ENCODE measurements at places on chromosomes 2 and 18.

DNA sequence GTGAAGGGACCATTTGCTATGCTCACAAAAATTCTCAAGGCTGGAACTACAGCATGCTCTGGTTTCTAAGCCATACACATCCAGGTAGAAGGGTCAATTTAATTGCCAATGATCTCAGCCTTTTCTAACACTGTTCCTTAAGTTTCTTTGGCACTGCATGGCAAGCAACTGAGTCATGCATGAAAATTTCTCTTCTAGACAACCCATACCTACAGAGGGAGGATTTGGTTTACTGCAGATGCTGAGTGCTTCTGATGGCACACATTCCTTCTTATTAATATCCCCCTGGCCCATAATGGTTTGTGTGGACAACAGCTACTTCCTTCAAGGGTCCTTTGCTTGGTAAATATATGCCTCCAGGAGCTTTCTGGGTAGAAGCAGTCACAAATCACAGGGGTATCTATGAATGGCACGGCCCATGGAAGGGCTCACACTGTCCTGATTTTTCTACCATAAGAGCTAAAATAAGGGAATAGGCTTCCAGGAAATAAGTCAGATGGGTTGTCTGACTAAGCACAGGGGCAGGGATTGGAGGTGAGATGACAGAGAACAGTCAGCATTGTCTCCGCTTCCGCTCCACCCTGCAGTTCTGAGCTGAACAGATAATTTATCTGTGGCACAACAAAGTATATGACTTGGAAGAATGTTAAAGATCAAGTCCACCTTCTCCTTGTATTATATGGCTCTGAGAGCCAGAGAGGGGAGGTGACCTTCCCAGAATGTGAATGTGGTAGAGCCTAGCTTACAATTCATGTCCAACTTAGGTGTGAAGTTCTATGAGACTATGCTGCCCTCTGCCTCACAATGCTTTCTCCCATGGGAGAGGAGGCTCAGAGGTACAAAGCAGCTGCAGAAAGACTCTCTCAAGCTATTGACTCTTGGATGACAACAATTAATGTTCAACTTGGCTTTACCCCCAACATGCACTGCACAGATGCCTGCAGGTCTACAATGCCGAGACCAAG is 199.2 kb upstream of the TNP1 start:
- DNase-seq, result no peak

DNA sequence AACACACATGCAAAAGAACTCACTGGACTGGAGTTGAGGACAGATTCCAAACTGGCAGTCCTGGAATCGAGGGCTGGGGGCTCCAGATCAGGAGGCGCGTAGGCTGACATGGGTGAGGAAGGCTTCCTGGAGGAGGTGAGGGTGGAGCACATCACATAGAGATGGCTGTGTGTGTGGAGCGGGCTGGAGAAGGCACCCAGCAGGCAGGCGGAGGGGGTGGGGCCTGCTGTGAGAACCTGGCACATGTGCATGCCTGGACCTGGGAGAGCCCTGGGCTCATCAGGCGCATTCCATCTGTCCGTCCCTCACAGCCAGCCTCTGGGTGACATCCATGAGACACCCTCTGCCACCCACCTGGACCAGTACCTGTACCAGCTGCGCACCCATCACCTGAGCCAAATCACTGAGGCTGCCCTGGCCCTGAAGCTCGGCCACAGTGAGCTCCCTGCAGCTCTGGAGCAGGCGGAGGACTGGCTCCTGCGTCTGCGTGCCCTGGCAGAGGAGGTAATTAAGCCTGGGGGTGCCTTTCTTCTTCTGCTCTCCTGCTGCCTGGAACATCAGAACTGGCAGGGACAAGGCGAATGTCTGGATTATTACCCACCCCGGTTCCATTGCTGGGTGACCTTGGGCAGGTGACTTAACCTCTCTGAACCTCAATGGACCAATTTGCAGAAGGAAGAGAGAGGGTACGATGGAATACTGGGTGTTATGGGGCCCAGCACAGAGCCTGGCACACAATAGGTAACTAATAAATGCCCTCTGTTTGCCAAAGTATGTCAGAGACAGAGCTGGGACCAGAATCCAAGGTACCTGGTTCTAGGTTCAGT is 108.3 kb downstream of the DYSF start:
- DNase-seq, result no peak

DNA sequence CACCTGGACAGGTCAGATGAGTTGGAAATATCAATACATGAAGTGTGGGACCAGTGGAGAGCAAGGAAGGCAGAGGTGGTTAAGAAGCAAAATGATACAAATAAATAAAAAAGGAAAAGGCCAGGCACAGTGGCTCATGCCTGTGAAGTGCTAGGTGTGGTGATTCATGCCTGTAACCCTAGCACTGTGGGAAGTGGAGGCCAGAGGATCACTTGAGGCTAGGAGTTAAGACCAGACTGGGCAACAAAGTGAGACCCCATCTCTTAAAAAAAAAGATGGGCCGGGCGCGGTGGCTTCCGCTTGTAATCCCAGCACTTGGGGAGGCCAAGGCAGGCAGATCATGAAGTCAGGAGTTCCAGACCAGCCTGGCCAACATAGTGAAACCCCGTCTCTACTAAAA is 2.9 kb downstream of the STON1 start:
- no peak for DNase-seq

GRCh38 chr2:135791418-135792190 is 45.4 kb downstream of the LCT start:
- DNase-seq, result no peak

- DNase-seq, result no peak
Measured at GRCh38 chr2:112239862-112240261, 15.0 kb downstream of the ZC3H8 start.

GRCh38 chr2:95185197-95185596 is 19.6 kb downstream of the ZNF2 start:
- no peak for DNase-seq

All from NCI-H187 treated with DMSO at 0.1 percent for 48 hours (cell line).